NT2/D1 (cell line): ENCODE measurements at places on chromosomes 12 and 14.

- DNase-seq = no peak
These were observed 10.5 kb downstream of the XRCC3 start for GRCh38 chr14:103704708-103705107.

DNA sequence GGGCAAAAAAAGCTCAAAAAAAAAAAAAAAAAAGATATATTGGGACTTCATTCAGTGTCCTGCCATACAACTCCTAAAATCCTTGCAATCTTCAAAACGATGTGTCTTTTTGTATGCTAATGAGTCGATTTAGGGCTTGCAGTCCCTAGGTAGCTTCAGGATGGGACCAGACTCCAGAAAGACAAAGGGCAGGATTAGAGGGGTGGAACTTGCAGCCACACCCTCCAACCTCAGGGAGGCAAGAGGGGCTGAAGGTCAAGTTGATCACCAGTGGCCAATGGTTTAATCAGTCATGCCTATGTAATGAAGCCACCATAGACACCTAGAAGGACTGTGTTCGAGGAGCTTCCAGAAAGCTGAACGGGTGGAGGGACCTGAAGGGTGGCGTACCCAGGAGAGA is 29.3 kb downstream of the TEAD4 start:
- peak; percentile 79 for DNase-seq

DNA sequence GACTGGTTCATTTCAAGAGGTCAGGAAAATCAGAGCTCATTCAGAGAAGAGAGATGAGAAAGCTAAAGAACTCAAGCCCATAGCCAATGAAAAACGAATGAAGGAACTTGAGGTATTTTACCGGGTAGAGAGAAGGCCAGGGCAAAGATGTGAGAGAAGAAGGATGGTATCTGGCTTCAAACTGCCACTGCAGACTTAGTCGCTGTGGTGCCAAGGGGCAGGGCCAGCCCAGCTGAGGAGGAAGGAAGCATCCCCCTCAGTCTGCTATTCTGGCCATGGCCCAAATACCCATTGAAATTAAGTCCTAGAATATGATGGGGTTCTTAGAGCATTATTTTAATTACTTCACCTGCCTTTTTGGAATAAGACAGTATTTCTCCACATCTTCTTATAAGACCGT is 69.2 kb downstream of the ANO2 start:
- no peak for DNase-seq

DNA sequence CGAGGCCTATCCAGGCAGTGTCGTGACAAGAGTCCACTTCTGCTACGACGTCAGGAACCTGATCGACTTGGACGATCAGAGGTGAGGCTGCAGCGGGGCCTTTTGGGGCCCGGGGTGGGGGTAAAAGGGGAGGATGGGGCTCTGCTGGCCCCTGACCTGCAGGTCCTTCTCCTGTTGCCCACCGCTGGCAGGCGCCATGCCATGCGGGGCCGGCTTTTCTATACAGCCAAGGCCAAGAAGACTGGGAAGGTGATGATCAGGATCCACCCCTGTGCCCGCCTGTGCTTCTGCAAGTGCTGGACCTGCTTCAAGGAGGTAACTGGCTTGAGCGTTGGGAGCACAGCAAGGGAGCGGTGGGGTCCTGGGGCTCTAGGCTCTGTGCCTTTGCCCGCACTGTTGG is 31.6 kb downstream of the NGB start:
- no peak for DNase-seq

GRCh38 chr14:42921901-42922300 is 1315.2 kb downstream of the LRFN5 start:
- DNase-seq = no peak

DNA sequence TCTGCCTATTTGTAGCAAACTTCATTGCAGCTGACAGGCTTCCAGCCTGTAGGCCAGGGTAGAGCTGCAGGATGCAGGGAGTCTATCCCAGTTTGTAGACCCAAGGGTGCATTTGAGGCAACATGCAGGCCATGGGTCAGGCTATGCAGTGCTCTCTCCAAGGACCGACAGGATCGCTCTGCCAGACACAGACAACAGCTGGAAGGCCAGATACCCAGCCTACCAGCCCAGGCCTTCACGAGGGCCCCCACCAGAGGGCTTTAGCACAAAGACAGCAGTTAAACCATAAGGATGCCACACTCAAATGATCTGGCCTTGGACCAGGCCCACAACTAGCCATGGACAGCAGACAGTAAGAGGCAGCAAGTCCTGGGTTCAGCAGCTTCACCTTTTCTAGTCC is 10.3 kb downstream of the KCTD10 start:
- no peak for DNase-seq

DNA sequence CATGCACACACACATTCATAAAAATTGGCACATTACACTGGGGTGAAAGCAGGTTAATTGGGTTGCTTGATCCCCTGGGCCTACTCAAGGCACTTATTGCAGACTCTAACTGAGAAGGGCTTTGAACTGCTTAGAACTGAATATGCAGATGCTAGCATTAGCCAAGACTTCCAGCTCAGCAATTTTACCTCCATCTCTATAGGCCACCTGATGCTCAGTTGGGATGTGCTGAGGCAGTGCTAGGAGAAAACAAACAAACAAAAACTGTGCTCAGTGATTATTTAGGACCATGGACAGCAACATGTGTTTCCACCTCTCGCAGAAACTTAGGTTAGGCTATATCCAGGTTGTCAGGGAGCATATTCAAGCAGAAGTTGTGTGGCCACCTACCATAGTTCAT is 124.8 kb upstream of the WSCD2 start:
- peak; percentile 15 for DNase-seq

DNA sequence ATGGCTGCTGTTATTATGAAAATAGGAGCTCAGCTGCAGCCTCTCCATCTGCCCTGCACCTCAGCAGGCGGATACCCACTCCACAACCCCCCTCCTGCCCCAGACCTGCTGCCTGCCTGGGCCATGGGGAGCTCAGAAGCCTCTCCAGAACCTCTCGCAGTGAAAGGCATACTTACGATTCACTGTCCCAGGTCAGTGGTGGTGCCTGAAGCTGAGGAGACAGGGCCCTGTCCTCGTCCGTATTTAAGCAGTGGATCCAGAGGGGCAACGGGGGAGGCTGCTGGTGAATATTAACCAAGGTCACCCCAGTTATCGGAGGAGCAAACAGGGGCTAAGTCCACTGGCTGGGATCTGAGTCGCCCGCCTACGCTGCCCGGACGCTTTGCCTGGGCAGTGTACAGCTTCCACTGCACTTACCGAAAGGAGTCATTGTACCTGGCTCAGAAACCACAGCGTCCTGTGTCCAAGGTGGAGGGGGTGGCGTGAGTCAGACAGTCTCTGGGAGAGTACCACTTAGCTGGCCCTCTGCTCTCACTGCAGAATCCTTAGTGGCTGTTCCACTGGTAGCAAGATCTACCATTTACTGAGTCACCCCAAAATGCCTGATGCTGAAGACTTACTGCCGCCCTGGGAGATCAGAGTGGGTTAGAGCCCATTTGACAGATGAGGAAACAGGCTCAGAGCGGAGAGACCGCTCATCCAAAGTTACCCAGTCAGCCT is at the start of gene SERPINA1:
Gene SERPINA1, minus strand, starts transcription at position 219 of the 720 bp plus-strand sequence. CDS start 5,365 bp downstream, outside the sequence.
- DNase-seq = no peak

DNA sequence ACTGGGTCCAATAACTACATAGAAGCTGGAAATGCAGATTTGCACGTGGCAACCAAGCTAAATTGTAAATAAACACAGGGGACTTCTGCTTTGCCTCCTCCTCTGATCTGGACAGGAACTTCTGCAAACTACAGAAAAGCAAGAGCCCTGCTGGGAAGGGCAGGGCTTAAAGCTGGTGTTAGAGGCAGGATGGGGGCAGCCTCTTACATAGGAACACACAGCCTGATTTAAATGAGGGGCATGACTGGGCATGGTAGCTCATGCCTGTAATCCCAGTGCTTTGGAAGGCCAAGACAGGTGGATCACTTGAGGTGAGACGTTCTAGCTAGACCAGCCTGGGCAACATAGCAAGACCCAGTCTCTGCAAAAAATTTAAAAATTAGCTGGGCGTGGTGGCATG is 46.7 kb downstream of the ERH start:
- DNase-seq = no peak

DNA sequence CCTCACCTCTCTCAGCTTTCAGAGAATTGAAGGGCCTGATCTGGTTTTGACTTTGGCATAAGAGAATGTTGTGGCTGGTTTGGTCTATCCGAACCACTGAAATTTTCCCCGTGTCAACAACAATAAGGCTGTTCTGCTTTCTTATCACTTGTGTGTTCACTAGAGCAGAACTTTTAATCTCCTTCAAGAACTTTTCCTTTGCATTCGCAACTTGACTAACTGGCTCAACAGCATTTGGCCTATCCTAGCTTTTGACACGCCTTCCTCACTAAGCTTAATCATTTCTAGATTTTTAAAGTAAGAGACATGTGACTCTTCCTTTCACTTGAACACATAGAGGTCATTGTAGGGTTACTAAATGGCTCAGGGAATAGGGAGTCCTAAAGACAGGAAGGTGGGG is 25.9 kb upstream of the EDDM3A start:
- no peak for DNase-seq

- no peak for DNase-seq
These were observed 765.1 kb upstream of the FBXO33 start for GRCh38 chr14:40197344-40197743.

GRCh38 chr12:130879781-130880389 is 8.0 kb downstream of the RAN start:
- no peak for DNase-seq

- DNase-seq = no peak
These were observed 93.2 kb upstream of the C14orf180 start for GRCh38 chr14:104486222-104486923.

DNA sequence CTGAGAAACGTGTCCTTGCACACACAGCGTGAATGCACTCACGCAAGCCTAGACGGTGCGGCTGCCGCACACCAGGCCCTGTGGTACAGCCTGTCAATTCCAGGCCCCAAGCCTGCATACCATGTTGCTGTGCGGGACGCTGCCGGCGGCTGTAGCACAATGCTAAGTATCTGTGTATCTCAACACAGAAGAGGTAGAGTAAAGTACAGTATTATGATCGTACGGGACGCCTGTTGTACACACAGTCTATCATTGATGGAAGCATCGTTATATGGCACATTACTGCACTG is 45.0 kb downstream of the AMN start:
- no peak for DNase-seq

DNA sequence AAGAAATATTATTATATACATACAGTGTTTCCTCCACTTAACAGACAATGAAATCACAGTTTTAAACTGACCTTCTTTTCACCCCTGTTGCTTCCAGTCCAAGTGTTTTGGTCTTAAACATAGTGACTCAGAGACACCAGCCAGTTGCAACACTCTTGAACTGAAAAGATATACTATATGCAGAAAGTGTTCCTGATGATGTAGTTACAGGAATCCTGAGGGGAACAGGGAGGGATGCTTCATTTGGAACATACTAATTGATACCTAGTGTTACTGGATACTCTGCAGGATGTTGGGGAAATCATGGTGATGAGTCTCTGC is 420.8 kb downstream of the CCDC91 start:
- no peak for DNase-seq

GRCh38 chr14:93811676-93812075 is 23.4 kb upstream of the PRIMA1 start:
- no peak for DNase-seq

DNA sequence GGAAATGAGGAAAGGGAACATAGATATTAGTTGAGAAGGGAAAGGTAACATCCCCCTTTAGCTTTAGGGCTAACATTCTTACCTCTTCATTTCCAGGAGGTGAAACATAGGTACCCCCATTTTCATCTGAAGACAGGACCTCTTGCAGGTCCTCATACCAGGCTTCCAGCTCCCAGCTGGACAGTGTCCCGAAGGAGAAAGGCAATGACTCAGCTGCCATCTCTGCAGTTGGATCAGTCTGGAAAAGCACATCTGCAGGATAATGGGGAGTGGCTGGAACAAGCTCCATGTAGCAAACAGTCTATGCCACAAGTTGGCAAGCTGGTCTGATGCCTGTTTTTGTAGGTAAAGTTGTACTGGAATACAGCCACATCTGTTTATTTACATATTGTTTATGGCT is 3.1 kb downstream of the DDIT3 start:
- no peak for DNase-seq

DNA sequence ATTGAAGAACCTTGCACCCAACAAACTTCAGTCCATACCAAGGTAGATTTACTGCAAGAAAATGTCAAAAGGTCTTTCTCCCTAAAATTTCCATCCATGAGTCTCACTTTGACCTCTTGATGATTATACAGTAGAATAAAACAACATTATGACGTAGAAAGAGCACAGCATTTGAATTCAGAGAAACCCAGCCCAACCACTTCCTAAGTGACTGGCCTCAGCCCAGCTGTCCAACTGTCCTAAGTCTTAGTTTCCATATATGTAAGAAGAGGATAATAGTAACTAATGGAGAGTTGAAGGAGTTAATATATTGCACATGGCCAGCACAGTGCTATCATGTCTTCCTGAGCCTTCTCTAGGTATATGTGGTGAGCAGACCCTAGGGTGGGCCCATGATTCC is 41.0 kb upstream of the NELL2 start:
- no peak for DNase-seq

GRCh38 chr14:103501921-103502669 is 20.5 kb downstream of the CKB start:
- DNase-seq = no peak

DNA sequence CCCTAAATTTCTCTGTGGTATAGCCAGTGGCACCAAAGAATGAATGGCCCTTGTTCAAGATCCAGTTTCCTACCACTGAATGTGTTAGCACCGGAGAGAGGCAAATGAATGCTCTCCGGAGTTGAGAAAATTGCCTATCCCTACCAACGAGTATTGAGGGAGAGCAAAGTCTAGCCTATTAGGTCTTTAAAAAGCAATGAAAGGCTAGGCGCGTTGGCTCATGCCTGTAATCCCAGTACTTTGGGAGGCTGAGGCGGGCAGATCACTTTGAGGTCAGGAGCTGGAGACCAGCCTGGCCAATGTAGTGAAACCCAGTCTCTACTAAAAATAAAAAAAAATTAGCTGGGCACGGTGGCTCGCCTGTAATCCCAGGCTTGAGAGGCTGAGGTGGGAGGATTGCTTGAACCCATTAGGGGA is 898 bp upstream of the RAB15 start:
- DNase-seq = no peak

DNA sequence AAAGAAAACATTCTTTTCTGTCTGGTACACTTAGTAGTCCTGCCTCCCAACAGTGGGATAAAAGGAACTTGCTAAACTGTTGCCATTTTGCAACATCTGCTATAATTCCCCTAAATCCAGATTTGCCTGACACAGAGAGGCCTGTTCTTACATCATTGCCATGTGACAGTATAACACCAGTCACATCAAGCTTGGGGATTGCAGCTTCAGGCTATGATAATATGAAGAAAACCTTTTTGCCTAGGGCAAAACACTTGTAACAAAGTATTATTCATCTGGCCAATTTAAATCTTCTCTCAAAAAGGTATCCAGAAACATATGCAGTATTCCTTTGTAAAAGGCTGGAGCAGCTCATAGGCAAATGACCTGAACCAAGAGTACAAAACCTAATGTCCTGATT is 80.9 kb upstream of the OTX2 start:
- DNase-seq = no peak

- DNase-seq = no peak
These were observed 581.9 kb downstream of the ALG10 start for GRCh38 chr12:34604227-34604626.

- no peak for DNase-seq
These were observed 1108.3 kb upstream of the FLRT2 start for GRCh38 chr14:84421621-84422020.

- DNase-seq = no peak
These were observed 174.7 kb upstream of the HIF1A start for GRCh38 chr14:61520576-61520975.

- DNase-seq = no peak
These were observed 18.8 kb upstream of the WDR20 start for GRCh38 chr14:102120888-102121287.
